ENCODE measurements at places on chromosomes 3 and 15. TPM values are rescaled to one million over a fixed set of nuclear protein-coding genes. Genes with fewer than 3 reads are reported as not detected.

The ASB14 gene
- not detected for total RNA-seq

The CHAC1 gene
- 10.0 TPM for total RNA-seq

The VPS39 gene
- total RNA-seq: 15.7 TPM

The VGLL3 gene
- 8.1 TPM for total RNA-seq

The SLC12A1 gene
- not detected for total RNA-seq

The KNG1 gene
- not detected for total RNA-seq

The SEMA3B gene
- total RNA-seq: 9.7 TPM

The ACTRT3 gene
- total RNA-seq: 2.4 TPM

The FOXL2NB gene
- total RNA-seq: 1.4 TPM

The SCG5 gene
- 2.0 TPM for total RNA-seq

The GPR149 gene
- not detected for total RNA-seq
